ENCODE measurements at places on chromosomes 7 and 10.

DNA sequence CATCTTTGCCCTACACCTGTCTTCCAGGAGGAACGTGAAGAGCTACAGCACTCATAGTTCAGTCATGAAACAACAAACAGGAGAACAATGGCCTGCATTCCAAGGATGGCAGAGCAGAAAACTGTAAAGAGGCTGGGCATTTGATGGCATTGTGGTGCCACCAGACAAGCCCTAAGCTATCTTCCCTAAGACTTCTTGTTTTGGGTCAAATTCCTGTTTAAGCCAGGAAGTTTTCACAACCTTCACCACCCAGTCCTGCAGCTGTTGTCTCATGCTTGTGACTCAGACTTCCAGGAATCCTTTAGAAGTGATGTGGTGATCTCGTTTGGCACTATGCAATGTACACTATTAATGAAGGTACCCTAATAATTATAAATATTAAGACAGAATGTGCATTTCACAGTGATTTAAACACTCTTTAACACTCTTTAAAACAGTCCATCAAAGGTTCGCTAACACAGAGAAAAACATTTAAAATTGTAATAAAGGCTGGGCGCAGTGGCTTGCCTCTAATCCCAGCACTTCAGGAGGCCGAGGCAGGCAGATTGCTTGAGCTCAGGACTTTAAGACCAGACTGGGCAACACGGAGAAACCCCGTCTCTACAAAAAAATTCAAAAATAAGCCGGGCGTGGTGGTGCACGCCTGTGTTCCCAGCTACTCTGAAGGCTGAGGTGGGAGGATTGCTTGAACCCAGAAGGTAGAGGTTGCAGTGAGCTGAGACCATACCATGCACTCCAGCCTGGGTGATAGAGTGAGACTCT lies 2.7 kb upstream of the HERPUD2 start:
- H3K27ac ChIP-seq: no peak overlapping the region
- H3K36me3 ChIP-seq: no peaks in the 10 kb centered on the region
- H3K4me1 ChIP-seq: peaks cover 33% of the 10 kb centered on the region

DNA sequence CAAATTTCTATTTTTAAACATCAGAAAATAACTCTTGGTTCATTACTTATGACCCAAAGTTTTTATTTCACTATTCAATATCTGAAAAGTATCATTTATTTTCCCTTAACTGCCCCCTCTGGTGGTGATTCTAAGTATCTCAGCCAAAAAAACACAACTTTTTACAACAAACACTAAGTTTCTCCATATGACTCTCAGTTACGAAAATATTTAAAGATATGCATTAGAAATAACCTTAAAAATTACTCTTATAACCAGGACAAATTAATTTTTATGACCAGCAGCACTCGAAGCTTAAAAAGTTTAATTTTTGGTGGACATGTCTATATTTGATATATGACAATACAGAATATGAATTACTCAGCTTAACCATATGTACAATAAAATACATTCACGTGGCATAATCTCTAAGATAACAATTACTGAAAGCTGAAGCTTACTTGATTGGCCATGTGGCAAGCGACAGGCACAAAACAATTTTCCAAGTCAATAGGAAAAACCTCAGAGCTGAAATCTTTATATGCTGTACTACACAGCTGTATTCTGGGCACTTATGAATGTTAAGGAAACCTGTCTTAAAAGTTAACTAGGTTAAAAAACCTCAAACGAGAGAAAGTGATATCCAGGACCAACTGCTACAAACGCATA lies 2.3 kb downstream of the HNRNPA2B1 start:
- H3K4me3 ChIP-seq: peak overlapping the region; percentile 97
- H3K27me3 ChIP-seq: no peaks in the 10 kb centered on the region
- peak overlapping the region; percentile 89 for H3K27ac ChIP-seq
- H3K4me1 ChIP-seq: peaks cover 47% of the 10 kb centered on the region
- no peak for DNase-seq

- no peak for DNase-seq
- no peaks in the 10 kb centered on the region for H3K4me1 ChIP-seq
- H3K27me3 ChIP-seq: peaks cover 10% of the 10 kb centered on the region
- no peak overlapping the region for H3K4me3 ChIP-seq
- H3K27ac ChIP-seq: no peak overlapping the region
These were observed 166.2 kb downstream of the FAM107B start for GRCh38 chr10:14608381-14609001.

DNA sequence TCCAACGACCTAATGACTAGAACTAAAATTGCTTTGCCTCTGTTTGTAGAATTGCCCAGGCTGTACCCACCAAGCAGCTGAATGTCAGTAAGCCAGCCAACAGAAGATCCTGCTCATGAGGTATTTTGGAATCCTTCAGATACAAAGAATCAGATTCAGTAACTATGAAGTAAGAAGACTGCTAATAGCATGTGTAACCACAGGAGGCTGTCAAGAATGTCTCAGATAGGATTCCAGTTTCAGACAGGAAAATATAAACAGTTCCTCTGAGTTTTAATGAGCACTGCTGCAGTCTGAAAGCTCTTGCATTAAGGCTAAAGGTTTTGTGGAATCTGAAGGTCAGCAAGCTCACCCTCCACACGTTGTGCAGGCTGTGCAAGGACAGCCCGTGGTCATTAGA lies 112.6 kb upstream of the ADAM12 start:
- no peaks in the 10 kb centered on the region for H3K4me1 ChIP-seq
- no peak overlapping the region for H3K4me3 ChIP-seq
- H3K27ac ChIP-seq: no peak overlapping the region
- no peaks in the 10 kb centered on the region for H3K27me3 ChIP-seq

DNA sequence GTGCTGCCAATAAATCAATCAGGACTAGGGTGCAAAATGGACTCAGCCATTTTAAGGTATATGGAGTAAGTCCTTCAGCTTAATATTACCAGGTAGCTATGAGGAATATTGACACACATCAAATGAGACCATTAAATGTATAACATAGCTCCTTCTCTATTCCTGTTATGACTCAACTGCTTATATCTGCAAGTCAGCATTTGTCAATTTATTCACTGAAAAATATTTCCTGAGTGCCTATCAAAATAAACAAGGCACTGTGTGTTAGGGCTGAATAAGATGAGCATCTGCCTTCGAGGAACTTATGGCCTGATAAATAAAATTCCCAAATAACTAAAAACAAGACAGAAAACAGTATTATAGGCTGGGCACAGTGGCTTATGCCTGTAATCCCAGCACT lies 113.8 kb downstream of the CDK6 start:
- no peaks in the 10 kb centered on the region for H3K27me3 ChIP-seq
- H3K4me3 ChIP-seq: no peak overlapping the region
- peaks cover 37% of the 10 kb centered on the region for H3K4me1 ChIP-seq
- H3K36me3 ChIP-seq: peaks cover 98% of the 10 kb centered on the region
- peak overlapping the region; percentile 11 for H3K27ac ChIP-seq
- no peak for DNase-seq

DNA sequence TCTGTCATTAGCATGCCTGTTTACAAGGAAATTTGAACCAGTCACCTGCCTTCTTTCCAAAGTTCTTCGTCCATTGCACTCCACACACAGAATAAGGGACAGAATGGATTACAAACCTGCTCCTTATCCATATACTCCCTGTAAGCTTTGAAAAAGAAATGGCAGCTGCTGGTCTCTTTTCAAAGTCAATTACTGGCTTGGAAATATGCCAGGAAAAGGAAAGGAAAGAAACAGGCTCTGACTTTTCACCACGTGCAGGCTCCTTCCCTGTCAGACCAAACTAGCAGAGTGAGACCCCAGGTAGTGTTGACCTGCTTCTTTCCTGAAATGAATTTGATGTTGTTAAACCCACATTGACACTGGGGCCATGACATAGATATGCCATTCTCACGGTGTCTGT lies 84.5 kb downstream of the LHFPL3 start:
- no peaks in the 10 kb centered on the region for H3K36me3 ChIP-seq
- no peak overlapping the region for H3K27ac ChIP-seq
- no peak overlapping the region for H3K4me3 ChIP-seq
- H3K4me1 ChIP-seq: no peaks in the 10 kb centered on the region

GRCh38 chr7:130222-130572 lies 62.2 kb upstream of the FAM20C start:
- DNase-seq: no peak
- no peaks in the 10 kb centered on the region for H3K36me3 ChIP-seq
- H3K27ac ChIP-seq: no peak overlapping the region
- H3K4me1 ChIP-seq: no peaks in the 10 kb centered on the region
- no peaks in the 10 kb centered on the region for H3K27me3 ChIP-seq

DNA sequence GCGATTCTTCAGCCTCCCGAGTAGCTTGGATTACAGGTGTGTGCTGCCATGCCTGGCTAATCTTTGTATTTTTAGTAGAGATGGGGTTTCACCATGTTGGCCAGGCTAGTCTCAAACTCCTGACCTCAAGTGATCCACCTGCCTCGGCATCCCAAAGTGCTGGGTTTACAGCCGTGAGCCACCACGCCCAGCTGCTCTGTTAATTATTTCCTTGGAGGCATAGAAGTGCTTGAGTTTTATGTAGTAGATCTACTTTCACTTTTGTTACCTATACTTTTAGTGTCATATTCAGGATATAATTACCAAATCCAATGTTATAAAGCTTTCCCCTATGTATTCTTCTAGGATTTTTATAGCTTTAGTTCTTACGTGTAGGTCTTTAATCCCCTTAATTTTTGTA lies 1093.0 kb downstream of the GATA3 start:
- no peak overlapping the region for H3K4me3 ChIP-seq
- H3K36me3 ChIP-seq: no peaks in the 10 kb centered on the region

- no peak overlapping the region for H3K27ac ChIP-seq
- DNase-seq: no peak
- H3K36me3 ChIP-seq: no peaks in the 10 kb centered on the region
- H3K27me3 ChIP-seq: peaks cover 8% of the 10 kb centered on the region
- no peaks in the 10 kb centered on the region for H3K4me1 ChIP-seq
These were observed 33.0 kb upstream of the EN2 start for GRCh38 chr7:155425011-155425340.

DNA sequence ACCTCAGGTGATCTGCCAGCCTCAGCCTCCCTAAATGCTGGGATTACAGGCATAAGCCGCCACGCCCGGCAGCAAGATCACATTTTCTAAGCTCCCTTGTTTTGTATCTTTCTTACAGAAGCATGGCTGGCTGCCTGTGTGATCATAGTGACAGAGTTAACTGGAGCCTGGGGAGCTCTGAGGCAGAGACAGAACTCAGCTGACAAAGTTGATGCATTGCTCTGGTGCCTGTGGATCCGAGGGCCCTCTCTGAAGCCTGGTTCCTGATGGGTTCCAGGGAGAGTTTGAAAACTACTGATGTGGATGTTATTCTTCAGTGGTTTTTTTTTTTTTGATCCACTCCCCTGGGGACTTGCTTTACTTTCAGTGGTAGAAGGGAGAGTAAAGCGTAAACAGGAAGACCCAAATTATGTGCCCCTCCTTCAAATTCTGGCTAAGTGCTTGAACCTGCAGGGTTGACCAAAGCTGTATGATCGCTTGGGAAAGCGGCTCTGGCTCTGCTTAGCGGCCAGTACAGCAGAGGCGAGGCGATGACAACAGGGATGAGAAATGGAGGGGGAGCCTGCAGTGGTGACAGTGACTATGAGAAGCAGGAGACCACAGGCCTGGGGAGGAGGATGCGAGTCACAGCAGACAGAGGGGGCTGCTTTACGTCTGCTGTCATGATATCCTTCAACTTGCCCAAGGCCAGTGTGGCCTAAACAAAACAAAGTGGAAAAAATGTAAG lies 6.8 kb upstream of the EFCAB10 start:
- no peaks in the 10 kb centered on the region for H3K36me3 ChIP-seq
- H3K4me1 ChIP-seq: peaks cover 14% of the 10 kb centered on the region

- H3K27me3 ChIP-seq: no peaks in the 10 kb centered on the region
- no peaks in the 10 kb centered on the region for H3K4me1 ChIP-seq
- DNase-seq: no peak
- H3K36me3 ChIP-seq: no peaks in the 10 kb centered on the region
- H3K27ac ChIP-seq: no peak overlapping the region
These were observed 242.8 kb upstream of the SP4 start for GRCh38 chr7:21184942-21185652.

DNA sequence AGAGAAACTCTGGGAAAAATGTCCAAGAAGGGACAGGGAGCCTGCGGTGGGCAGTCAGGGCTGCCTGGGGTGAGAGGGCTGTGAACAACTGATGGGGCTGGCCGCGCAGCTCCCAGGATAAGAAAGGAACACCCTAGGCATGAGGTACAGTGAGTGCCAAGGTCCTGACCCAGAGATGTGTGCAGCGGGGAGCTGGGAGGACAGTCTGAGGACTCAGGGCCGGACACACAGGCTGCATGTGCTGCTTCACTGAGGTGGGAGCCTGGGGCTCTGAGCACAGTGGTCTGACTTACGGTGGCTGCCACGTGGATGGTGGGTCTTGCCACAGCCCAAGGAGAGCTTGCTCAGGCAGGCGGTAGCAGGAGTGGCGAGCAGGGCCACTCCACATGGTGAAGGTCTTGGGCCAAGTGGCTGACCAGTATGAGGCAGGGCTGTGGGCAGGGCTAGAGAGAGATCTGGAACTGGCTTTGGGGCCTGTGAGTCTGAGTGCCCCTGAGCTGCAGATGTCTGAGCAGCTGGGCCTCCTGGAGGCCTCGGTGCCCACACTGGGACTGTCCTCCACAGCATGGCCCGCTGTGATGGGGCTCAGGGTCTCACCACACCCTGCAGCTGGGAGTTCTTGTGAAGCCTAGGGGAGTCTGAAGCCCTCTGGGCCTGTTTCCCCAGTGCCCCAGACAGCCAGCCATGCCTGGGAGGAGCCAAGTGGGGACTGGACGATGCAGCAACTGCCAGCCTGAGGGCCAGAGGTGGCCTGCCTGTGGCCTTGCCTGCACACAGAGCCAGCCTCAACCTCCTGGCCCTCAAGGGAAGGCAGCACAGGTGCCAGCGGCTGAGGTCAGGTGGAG lies 60.3 kb downstream of the RASGEF1A start:
- no peaks in the 10 kb centered on the region for H3K4me1 ChIP-seq
- no peak overlapping the region for H3K4me3 ChIP-seq
- DNase-seq: no peak
- H3K36me3 ChIP-seq: no peaks in the 10 kb centered on the region
- H3K27ac ChIP-seq: no peak overlapping the region

GRCh38 chr10:123582084-123582989 lies 83.8 kb upstream of the GPR26 start:
- no peaks in the 10 kb centered on the region for H3K36me3 ChIP-seq
- H3K27me3 ChIP-seq: peaks cover 14% of the 10 kb centered on the region
- H3K4me1 ChIP-seq: peaks cover 10% of the 10 kb centered on the region
- peak; percentile 78 for DNase-seq
- no peak overlapping the region for H3K27ac ChIP-seq
- H3K4me3 ChIP-seq: no peak overlapping the region

DNA sequence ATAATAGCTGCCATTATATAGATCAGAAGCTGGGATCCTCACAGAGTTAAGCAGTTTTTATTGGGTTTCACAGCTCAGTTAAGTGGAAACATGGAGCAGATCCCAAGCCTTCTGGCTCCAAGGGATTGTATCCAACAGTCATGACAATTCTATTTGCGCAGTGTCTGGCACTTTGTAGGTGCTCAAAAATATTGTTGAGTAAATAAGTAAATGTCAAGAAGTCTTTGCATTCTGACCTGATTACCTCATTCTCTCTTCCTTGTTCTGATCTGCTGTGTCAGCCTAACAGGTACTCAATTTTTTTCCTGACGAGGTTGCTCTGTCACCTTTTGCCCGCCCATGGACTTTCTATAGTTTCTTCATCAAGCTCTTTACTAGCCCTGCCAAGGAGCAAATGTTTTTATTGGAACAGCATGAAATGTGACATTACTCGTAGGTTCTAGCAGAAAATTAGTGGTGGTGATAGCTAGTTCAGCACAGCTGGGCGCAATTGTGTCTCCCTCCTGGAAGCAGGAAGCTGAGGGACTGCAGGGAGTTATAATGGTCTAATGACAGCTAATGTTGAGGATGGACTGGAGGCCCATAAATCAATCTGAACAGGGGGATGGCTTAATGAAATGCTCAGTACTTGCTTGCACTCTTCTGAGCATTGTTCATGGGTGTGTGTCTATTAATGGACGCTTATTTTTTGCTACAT lies 680.2 kb downstream of the CCSER2 start:
- no peaks in the 10 kb centered on the region for H3K27me3 ChIP-seq
- no peak overlapping the region for H3K4me3 ChIP-seq
- DNase-seq: no peak
- H3K36me3 ChIP-seq: no peaks in the 10 kb centered on the region
- no peaks in the 10 kb centered on the region for H3K4me1 ChIP-seq
